ENCODE measurements at places on chromosomes 3 and 15.

DNA sequence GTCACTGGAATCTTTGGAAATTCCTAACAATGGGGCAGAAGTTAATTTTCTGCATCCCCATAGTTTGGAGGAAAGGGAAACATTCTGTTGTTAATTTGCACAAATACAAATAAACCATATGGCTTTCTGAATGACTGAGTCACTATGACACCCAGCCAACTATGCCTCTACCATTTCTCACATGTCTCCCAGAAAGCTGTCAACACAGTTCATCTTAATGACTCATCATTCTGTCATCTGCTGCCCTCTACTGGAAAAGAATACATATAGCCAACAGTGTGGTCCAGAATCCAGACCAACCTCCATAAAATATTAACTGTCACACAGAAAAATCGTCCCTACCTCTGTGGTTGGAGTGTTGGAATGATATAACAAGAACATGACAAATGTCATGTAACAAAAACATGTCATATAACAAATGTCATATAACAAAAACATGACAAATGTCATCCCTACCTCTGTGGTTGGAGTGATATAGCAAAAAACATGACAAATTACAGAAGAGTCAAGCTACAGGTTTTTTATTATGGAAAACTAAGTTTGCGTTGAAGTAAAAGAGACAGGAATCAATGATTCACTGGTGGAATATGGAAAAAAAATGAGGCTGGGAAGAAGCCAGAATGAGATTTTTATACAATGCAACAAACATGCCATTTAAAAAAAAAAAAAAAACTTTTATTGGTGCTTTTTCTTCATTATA, 47.7 kb upstream of the GYG1 start:
- DNase-seq, result no peak

- DNase-seq, result no peak
Observed at GRCh38 chr15:43274136-43274535, 7.4 kb upstream of the TGM5 start.

DNA sequence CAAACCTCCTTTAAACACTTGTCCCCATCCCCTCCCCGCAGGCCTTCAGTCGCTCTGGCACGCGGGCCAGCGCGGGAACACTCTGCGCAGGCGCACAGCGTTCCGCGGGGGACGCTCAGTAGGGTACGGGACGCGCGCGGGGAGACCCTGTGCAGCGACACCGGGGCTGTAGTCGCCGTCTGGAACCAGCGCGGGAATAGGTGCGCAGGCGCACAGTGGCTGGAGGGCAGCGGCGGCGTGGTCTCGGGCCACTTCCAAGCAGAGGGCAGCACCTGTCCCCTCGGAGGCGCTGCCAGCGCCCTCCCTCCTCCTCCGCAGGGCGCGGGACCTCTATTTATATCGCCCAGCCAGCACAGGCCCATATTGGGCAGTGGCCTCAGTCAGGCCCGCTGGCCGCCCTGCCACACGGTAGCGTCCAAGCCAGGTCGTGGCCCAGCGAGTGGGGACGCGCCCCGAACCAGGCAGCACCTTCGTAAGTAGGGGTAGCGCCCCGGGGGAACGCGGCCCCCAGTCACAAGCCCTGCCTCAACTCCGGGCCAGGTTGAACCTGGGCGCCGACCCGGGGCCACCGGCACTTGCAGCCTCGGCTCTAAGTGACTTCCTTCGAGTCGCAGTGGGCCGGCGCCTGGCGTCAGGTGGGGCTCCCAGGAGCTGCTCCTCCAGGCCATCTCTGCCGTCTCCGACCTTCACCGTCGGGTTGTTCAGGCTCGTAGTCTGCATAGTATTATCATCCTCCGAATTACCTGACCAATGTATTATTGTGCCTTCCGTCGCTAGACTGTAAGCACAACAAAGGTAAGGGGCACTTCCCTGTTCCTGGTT, at the start of gene KBTBD12:
Gene KBTBD12 (plus strand): TSS at position 118 of the 822 bp plus-strand sequence. CDS start 7,830 bp downstream, outside the sequence.
- DNase-seq, result peak; percentile 32

- DNase-seq, result no peak
Observed at GRCh38 chr15:46329876-46330275, 695.0 kb downstream of the SQOR start.

- DNase-seq, result no peak
Observed at GRCh38 chr3:5250467-5251195, 63.1 kb downstream of the EDEM1 start.

DNA sequence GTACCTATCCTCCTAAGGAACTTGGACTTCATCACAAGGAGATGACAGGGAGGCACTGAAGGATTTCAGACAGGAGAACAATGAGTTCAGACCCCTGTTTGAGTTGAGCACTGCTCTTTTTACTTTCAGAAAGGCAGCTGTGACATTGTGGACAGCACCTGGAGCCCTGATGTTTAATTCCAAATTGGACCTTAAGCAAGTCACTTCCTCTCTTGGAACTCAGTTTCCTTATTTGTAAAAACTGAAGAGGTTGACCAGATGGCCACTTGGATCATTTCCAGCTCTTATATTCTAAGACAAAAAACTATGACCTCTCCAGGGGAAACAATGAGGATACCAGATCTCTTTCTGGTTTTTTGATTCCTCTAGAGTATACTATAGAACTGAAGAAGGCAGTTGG, 34.1 kb upstream of the SMAD3 start:
- no peak for DNase-seq

DNA sequence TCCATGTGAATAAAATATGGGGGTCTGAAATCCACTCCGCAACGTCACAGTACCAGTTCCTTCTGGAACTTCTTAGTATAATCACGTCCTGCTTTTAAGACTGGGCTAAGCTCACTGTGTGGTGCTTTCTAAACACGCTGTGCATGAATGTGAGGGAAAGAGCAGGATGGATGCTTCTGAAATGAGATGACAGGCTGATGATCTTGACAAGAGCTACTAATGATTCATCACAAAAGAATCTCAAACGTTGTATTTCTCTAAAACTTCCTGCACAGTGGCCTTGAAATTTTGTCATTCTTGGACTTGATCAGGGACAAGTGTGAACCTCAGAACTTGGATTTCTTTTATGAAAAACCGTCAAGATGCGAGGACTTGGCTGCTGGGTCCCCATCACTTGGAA, 221.4 kb downstream of the CADPS start:
- DNase-seq, result no peak

DNA sequence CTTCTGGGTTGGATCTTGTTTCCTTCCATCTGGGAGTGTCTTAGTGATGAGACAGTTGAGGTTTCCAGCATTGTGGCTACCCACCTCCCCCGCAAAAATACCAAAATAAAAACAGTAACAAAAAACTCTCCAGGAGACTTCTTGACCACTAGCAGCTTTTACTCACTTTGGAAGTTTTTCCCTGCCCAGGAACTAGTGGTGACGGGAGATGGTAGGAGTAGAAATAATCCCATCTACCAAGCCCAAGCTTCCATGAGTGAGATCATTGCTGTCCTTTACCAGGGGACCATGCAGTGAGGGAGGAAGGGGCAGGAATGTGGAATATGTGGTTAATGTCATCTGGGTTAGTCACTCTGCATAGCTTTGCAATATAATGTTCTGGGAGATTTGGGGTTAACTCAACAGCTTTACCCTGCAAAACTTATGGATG, 187.7 kb downstream of the ITPR1 start:
- no peak for DNase-seq

DNA sequence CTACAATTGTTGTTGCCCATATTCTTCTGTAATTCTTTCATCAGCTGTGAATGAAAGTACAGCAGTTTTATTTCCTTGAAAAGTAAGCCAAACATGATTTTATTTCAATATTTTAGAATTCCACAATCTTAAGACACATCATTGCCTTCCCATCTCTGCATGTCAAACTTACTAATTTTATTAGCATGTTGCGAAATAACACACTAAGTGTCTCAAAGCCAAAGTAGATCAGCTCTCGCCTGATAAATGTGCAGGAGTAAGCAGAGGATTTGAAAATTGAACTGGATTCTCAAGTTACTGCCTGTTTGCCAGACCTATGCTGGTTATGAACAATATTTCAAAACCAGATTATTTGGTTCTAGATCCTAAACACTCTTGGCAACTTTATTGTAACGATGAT, 25.7 kb downstream of the TGFBR2 start:
- DNase-seq, result no peak

DNA sequence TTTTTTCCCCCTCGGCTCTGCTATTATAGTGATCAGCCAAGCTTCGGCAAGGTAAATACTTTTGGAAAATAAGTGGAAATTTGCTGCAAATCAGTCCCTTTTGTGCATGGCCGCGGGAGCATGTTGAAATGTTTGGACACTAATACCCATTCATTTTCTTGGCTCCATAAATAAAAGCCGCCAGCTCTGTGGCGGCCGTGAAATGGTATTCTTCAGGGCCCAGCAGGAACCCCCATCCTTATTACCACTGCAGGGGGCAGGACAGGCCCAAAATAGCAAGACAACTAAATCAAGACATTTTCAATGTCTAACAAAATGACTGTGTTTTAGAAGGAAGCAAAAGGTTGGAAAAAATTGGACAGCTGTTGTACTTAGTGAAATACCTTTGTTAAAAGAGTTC, 362.3 kb downstream of the NR2F2 start:
- no peak for DNase-seq

DNA sequence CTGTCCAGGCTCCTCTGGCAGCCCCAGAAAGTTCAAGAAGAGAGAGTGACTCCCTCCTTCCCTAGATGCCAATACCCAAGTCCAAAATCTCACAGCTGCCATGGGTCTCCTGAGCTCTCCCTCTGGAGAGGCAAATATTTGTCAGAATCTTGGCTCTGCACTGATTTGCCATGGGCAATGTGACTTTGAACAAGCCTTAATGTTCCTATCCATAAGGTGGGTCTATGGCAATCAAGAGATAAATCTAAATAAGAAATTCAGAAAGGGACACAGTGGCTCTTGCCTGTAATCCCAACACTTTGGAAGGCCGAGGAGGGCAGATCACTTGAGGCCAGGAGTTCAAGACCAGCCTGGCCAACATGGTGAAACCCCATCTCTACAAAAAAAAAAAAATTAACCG, 12.4 kb upstream of the WNT7A start:
- DNase-seq, result no peak

- no peak for DNase-seq
Observed at GRCh38 chr3:150830094-150830681, 67.2 kb upstream of the SIAH2 start.

All from hippocampal formation (tissue), 2 donors.